ENCODE measurements at places on chromosomes 2 and 18.

DNA sequence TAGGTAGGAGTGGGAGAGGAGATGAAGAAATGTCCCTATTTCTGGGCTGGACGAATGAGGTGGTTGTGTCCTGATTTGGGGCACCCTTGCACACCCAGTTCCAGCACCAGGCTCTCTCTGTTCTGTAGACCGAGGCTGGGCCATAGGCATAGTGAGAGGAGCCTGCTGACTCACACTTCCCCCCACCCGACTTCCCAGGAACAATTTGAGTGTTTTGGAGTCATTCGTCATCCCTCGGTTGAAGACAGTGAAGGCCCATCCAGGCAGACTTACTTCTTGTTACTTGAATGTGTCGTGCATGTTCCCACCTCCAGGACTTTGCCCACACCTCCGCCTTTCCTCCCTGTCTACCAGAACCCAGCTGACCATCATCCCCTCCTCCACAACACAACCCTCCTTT is 179.1 kb downstream of the HAUS1 start:
- DNase-seq = no peak

DNA sequence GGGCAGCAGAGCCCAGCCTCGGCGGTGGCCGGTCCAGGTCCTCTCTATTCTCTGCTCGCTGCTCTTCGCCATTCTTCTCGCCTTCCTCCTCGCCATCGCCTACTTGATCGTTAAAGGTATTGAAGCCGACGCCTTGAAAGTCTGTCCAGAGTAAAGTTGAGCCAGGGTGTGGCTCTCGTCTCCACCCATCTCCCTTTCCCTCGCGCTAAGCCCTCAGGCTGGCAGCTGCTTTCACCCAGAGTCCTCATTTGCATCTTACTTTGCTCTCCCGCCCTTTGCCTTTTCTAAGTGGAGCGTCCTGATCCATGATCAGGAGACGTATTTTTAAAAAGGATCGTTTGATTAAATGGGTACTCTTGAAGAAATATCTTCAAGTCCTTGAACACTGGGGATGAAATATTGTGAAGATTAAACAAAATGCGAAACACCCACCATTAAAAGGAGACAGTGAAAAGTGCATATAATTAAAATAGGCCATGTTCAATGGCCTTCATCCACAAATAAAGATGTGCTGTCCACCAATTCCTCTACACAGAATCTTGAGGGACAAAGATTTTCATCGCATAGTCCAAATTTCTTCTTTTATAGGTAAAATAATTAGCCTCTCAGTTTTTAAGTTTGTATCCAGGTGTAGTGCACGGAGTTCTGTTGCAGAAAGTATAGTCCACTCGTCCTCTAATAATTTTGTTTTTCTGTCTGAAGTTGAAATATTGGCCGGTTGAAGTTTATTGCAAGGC is 657 bp downstream of the ARL6IP6 start:
- DNase-seq = peak; percentile 13

DNA sequence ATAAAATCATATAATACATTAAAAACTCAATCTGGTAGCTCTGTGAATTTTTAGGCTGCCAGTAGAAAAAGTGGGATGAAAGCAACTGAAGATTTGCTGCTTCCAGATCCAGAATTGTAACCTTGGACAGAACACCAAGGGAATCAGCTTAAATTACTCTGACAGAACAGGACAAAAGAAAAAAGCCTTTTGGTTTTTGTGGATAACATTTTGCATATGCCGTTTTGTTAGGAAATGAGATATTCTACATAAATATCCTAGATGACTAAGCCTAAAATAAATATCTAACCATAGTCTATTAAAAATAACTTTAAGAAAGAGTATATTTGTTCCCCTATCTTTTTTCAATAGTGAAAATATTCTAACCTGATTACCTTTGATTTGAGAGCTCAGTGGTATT is 148.7 kb upstream of the DOCK10 start:
- no peak for DNase-seq

- no peak for DNase-seq
Observed at GRCh38 chr2:96146153-96146880, 1.1 kb upstream of the DUSP2 start.

DNA sequence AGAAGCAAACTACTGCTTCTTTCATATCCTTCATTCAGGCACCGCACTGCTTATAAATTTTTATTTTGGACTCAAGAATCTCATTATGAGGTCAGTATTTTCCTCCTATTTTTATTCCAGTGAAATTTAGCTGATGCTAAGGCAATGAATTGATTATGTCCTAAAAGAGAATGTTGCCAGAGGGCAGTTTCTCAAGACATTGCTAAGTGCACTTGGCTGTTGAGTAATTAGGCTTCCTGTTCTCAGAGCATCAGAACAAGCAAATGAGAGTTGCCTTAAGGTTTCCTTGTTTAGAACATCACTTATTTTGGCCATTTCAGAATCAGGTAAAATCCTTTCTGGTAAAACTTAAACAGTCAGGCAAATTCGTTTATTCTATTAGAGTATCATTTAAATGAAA is 548.6 kb upstream of the ZEB2 start:
- no peak for DNase-seq

DNA sequence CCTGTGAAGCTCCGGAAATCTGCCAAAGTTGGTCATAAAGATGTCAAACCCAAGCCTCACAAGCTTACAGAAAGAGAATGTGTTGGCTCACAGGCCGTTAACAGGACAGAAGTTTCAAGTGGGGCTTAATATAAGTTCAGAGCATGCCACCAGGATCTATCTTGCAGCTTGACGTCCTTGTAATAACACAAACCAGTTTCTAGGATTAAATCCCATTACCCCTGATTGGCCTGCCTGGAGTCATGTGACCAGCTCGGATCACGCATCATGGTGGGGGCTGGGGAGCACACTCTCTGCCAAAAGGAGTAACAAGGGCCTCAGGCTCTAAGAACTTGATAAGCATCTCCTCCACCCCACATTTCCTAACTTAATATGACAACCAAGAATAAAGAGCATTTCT is 38.9 kb upstream of the SCG2 start:
- no peak for DNase-seq

DNA sequence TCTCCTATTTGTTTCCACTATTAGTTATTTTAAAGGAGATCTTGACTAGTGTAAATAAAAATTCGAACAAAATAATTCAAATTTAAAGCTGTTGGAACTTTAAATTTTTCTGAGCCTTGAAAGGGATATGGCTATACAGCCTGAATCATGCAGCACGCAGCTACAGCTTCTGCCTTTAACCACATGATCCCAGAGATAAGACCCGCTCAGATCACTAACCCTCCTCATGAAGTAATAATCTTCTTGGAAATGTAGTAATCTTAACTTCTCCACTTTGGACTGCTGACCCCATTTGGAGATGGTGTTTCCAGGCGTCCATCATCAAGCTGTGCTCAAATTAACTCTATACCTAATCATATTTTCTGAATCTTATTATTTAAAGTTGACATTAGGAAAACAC is 336.6 kb downstream of the DSC3 start:
- DNase-seq = no peak

GRCh38 chr18:34970106-34970505 is 71.1 kb upstream of the MAPRE2 start:
- DNase-seq = peak; percentile 20

DNA sequence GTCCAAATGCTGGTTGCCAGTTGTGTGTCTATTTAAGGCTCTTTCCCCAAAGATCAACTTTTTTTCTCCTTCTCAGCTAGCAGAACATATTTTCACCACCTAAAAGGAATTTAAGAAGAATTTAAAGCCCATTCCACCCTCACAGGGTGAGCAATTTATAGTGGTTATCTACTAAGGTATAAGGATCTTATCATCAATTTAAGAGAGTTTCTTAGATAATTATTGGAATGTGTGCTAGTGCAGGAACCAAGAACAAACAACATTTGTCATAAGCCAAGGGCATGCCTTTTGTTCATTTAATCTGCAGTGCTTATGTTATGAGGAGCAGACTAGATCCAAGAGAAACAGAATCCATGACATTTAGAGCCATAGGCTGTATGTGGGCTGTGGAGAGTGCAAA is 37.2 kb downstream of the NLRC4 start:
- DNase-seq = no peak

- DNase-seq = peak; percentile 18
Observed at GRCh38 chr2:44715671-44716081, 225.8 kb upstream of the SIX3 start.

Data from AG08396 (cell line).